ENCODE measurements at places on chromosomes 4 and X.

- DNase-seq: no peak
Observed at GRCh38 chr4:122481766-122482405, 25.4 kb upstream of the IL2 start.

GRCh38 chr4:138577145-138577544 is 335.0 kb upstream of the SLC7A11 start:
- DNase-seq: no peak

DNA sequence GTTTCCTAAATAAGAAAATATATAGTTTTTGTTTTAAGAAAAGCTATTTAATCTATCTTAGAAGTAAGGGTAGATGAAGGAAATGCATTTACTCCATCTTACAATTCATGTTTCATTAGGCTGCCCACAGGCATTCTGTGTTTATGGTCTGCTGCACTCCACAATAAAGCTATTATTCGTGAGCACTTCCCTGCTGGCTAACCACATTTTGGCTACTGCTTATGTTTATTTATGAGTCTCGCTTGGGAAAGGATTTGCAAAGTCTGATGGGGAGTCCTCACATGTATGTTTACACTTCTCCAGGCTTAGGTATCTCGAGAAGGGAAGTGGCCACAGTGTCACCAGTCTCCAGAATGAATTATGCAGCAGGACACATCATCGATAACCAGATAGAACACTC is 260.8 kb upstream of the VCX start:
- DNase-seq: no peak

DNA sequence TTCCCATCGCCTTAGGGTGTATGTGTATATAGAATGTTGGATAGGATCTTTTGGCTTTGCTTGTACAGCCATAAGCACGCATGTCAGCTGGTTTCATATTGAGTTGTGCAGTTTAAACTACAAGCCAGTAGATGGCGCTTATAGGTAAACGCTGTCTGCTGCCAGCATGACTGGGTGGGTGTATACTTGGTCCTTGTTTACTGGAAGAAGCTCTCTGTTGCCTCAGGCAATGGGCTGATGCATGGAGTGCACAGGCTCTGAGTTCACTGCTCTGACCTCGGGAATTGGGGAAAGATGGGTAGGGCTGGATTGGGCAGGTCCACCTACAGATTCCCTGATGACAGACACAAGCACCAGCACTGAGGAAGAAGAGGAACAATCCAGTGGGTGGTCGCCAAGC is 831.5 kb downstream of the STIM2 start:
- DNase-seq: no peak

DNA sequence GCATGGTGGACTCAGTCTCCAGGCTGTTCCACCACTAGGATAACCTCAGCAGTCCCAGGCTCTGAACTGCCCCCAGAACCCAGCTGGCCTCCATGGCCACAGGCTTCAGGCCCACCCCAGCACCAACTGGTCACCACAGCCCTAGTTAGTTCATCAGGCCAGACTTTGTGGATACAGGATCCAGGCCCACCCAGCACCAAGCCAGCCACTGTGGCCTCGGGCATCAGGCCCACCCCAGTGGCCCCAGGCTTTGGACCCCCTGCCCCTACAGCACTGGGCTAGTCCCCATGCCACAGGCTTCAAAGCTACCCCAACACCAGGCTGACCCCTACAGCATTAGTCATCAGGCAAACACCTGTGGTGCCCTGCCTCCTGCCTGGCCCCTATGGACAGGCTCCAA is 50.0 kb downstream of the ZCCHC13 start:
- DNase-seq: no peak

GRCh38 chr4:102639598-102639997 is 121.2 kb downstream of the MANBA start:
- DNase-seq: no peak

DNA sequence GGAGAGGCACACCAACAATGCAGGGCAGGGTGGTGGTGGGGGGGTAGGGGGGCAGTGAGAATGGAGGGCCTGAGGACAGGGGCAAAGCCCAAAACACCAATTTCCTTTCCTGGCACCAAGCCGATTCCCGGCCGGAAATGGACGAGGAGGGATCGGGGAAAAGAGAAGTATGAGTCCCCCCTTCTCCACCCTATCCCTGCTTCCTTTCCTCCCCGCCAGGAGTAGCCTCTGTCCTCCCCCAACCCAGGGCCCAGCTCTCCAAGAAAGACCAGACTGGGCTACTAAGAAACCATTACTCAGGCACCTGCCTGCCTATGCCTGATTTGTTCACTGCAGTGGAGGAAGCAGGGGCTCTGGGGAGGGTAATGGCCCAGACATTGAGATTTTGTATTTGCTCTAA is 402 bp downstream of the CCDC120 start:
- no peak for DNase-seq

DNA sequence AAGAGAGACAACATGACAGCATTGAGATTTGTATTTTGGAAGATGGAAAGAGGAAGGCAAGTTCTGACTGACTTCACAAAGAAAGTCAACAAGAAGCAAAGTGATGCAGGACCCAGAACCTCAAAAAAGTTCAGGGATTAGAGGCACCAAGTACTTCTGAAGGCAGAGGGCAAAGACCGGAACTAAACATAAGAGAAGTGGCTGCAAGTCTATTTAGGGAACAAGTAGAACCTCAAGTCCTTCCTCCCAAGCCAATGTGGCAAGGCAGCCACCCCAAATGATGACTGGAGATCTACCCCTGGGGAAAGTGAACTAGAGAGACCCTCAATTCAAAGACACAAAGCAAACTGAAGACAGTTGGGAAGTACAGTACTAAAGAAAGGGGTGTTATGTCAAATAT is 46.6 kb downstream of the SLC39A8 start:
- no peak for DNase-seq

- no peak for DNase-seq
Observed at GRCh38 chr4:34293459-34293858, 1950.9 kb downstream of the ARAP2 start.

- no peak for DNase-seq
Observed at GRCh38 chrX:120485315-120485637, 16.2 kb upstream of the LAMP2 start.

DNA sequence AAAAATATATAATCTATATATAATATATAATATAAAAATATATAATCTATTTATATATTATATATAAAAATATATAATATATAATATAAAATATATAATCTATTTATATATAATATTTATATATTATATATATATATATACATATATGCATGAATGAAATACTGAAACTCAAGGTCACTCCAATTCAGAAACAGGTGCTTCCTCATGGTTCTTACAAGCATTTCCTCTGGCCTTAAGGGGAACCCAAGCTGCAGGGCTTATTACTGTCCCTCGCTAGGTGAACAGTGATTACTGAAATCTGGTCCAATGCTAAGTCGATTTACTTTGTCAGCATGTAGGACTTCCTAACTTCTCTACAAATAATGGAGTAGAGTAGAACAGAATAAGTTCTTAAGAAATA is 174.3 kb downstream of the GPM6A start:
- DNase-seq: no peak

DNA sequence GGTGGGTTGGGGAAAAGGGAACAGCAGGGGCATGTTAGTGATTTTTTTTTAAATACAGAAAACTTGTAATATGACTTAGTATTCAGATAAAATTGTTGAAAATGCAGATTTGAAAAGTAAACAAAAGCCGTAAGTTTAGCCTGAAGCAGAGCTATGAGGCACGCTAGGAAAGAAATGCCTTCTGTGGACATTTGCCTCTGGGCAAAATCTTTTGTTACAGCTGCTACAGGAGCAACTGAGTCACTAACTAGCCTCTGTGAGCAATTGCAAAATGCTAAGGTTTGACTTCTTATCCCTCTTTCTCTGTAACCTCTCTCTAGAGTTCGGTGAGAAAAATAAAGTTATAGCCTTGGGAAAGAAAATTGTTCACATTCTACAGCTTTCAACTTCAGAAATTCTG is 350.0 kb downstream of the SLC7A11 start:
- no peak for DNase-seq

DNA sequence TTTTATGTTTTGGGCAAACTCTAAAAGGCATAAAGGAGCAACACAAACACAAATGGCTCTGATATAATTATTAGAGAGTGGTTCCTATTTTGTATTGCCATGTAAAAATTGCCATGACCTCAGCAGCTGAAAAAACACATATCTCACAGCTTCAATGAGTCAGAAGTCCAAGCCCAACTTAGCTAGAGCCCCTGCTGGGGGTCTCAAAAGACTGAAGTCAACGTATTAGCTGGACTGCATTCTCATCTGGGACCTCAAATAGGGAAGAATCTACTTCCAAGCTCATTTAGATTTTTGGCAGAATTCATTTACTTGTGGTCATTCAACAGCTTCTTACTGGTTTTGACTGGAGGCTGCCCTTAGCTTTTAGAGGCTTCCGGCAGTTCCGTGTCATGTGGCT is 47.4 kb downstream of the FREM3 start:
- DNase-seq: no peak

GRCh38 chr4:125750828-125751466 is 436.2 kb downstream of the FAT4 start:
- DNase-seq: no peak

GRCh38 chr4:128715616-128716015 is 93.9 kb upstream of the JADE1 start:
- no peak for DNase-seq

DNA sequence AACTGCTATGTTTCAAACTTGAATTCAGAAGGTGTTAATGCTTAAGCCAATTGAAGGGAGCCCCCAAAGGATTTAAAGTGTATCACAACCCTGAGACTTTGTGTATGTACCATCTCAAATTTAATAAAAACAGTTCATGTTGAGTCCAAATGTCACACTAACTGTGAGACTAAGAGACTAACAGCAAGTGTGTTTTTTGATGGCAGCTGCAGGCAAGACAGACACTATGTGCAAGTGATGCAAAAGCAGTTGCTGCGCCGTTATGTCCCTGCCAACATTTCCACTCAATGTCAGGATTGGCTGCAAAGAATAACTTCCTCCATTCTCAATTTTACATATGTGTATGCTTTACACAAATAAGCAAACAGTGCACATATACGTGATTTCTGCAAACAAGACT is 594.6 kb downstream of the IL15 start:
- no peak for DNase-seq

- DNase-seq: no peak
Observed at GRCh38 chr4:108635070-108635655, 14.8 kb downstream of the RPL34 start.

DNA sequence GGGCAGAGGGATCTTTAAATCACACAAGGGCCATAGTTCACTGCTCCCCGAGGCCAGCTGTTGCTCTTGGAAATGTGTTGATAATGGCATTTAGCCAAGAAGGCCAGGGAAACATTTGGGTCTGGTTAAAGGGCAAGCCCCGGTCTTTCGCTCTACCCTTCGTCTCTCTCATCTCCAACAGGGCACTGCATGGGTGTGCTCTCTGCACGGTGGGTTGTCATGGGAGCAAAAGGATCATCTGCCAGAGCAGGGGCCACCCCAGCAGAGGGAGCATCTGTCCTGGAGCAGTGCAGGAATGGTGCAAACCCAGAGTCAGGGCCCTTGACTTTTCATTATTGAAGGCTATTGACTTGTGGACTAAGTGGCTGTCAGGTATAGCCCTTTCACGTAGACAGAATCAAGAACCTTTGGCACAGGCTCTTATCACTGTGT is 22.7 kb upstream of the PGRMC2 start:
- no peak for DNase-seq

DNA sequence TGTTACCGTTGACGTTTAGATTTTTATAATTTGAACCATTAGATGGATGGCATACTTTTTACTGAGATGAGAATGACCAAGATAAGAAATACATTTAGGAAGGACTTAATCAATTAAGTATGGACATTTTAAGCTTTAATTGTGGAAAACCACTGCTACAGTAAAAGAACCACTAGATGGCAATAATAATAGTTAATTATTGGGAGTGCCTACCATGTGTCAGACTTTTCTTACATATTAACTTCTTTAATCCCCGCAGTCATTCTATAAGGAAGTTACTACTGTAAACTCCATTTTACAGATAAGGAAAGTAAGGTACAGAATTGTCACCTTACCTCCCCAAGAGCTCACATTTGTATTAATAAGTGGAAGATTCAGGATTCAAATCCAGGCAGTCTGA is 48.5 kb upstream of the MYOZ2 start:
- DNase-seq: no peak

GRCh38 chr4:88511236-88511635 is 12.3 kb downstream of the PYURF start:
- no peak for DNase-seq

GRCh38 chrX:17547658-17548057 is 172.7 kb downstream of the NHS start:
- no peak for DNase-seq

DNA sequence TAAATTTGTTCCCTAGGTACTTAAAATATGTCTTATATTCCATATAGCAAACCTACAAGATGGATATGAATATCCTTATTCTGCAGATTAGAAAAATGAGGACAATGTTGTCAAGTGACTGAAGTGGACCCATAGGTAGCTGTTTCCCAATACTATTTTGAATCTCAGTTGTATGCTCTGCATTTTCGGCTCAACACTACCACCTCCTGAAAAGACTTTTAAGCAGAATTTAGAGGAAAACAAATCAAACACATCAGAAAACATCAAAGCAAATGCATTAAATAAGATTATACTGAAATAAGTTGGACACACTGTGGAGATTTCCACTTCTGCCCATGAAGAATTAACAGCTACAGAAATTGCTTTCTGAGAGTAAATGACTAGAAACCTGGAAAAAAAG is 488.7 kb downstream of the TRIML1 start:
- no peak for DNase-seq

DNA sequence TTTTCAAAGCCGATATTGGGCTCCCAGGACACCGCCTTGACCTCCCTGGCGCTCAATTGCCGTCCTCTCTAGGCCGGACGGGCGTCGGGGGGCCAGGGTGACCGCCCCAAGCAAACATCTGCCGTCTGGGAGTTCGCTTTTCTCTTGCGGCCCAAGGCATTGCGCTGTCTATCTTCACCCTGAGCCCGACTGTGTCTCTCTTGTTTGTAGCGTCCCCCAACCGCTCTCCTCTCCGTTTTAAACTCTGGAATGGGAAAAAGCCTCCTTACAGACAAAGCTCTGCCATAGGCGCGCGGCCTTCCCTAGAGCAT is 551 bp upstream of the ARX start:
- no peak for DNase-seq

DNA sequence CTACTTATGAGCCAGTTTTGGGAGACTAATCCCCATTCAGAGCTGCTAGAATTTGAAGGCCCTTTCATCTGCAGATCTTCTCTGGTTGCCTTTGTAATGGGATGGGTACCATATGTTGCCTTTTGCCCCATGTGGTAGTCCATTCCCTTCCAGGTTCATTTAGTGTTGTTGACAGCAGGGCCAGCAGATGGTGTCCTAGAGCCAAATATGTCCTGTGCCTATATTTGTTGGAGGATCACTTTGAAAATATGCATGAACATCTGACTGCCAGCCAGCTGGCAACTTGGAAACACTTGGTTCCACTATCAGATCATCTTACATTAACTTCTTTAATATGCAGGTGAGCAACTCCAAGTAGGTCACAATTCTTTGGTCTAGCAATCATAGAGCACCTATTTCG is 30.4 kb downstream of the CFAP299 start:
- DNase-seq: no peak

DNA sequence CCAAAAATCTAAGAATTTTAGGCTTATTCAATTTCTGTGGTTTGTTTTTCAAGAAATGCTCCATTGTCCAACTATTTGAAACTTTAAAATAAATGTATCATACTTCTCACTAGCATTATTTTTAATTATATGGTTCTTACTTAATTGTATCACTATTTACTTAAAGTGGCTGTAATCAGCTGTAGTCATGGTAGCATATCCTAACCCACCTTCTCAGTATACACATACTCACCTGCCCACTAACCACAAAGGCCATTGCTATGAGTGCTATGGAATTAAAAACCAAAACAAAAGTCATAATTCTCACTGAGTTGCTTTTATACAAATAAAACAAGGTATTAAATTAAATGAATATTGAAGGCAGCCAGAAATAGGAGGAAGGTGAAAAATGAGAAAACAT is 5.0 kb downstream of the FBXO8 start:
- no peak for DNase-seq

Measured in activated naive CD8-positive, alpha-beta T cell treated with anti-CD3 and anti-CD28 coated beads, Interleukin-2, amount 50 U/mL, for 16 hours (primary cell).